ENCODE measurements at places on chromosomes 2 and 18.
A peak's percentile ranks its signal among the peaks of the same experiment; 100 is the strongest.

DNA sequence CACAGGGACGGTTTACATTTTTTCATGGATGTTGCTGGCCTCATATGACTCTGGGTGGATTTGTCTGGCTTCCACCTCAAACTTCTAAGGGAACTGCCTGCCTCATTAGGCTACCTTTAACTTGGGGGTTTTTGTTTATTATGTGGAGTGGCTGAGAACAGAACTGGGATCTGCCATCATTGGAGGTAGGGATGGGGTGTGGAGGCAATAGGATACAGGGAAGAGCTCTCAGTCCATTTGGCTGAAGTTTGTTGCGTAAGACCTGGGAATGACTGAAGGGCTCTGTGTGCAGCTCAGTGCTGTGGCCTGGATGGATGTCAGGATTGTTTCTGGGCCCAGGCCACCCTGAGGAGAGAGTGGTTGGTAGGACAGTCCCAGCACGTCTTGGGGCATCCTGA is 31.2 kb downstream of the ASB1 start:
- no peak for ATAC-seq

DNA sequence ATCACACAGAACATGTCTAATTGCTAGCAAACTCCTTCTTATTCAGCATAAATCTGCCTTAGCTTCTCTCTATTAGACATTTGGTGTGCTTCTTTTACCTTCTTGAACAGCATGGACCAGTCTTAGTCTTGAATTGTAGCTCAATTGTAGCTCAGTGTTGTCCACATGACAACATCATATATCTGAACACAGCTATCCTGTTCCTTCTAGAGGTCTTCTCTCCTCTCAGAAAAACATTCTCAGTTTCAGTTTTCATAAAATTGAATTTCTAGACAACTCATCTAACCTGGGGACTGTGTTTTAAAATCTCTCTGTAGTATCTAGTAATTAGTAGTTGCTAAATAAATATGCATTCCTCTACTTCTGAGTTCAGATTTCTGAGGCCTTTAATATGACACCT is 47.6 kb downstream of the CPO start:
- ATAC-seq, result peak; percentile 9

GRCh38 chr2:165328272-165328671 is 89.1 kb downstream of the SCN2A start:
- ATAC-seq, result no peak

DNA sequence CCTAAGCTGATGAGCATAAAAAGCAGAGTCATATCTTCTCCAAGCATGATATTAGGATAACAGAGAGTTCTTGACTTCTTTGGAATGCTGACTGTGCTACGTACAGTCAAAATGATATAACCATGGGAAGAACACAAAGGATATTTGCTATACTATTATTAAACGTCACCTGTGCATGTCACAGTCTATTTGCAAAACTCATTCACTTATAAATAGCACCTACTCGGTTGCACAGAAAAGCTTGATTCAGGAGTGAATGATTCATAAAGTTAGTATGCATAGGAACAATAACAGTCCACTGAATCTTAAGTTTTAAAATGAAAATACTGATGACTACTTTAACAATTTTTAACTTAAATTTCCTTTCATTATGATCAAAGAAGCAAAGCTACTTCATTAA is 83.3 kb downstream of the SP3 start:
- ATAC-seq, result no peak

GRCh38 chr18:48840491-48840877 is 110.3 kb downstream of the SMAD7 start:
- no peak for ATAC-seq

DNA sequence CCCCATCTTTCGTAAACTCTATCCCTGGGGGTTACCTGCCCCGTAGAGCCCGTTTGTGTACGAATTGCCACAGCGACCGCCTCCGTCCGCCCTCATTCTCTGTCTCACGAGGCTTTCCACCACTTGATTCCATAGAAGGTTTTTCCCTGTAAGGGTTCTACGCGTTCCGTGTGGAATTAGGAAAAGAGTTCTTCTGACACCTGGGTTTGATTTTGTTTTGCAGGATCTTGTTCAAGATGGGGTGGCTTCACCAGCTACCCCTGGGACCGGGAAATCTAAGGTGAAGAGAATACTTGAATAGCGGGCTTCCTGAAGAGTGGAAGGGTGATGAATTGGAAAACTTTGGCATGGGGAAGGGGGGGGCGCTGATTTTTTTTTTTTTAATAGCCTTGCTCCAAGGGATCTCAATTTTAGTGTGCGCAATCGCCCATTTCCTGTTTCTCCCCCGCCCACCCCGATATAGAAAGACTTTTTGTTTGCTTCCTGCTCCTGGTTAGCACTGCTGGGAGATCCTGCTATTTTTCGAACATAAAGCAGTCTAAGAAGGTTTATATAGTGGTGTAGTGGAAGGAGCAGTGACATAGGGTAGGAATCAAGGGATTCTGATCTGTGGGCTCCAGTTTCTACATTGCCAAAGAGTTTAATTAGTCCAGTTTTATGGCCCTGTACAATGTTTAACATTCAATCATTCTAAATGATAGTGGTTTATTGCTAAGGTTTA is 564 bp downstream of the GCC2 start:
- peak; percentile 28 for ATAC-seq

GRCh38 chr2:135586148-135586547 is 54.9 kb downstream of the R3HDM1 start:
- ATAC-seq, result no peak

GRCh38 chr2:11520092-11520693 is 13.7 kb upstream of the GREB1 start:
- ATAC-seq, result no peak

- no peak for ATAC-seq
These were observed 184.8 kb upstream of the VWC2L start for GRCh38 chr2:214226061-214226460.

DNA sequence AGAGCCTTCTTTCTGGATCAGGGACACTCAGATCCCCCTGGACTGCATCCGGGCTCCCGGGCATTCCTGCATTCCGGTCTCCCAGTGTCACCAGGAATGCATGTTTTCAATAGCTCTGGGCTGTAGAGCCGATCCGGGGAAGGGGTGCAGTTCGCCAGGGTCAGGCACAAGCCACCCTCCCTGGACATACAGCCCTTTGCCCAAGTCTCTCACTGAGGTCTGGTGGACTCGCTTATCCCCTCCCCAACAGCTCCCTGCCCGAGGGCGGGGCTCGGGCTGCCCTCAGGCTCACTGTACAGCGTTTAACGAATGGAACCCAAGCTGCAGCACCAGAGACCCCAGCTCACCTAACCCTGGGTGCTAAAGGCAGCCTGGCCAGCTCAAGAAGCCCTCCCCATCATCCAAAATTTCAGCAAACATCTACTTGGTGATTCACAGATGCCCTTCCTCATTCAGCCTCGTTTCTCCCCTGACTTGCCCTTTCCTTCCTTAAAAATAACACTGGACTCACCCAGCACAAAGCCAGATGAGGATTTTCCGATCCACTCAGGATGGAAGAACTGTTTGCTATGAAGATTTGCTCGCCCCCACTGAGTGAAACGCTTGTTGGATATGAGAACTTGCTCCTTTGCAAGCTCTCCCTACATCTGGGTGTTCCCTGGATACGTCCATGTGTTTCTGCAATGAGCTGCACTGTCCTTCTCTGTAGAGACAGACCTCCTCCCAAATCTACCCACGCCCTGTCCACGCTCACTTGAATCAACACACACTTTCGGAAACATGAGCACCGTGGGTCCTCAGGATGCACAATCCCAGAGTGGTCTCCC is 58.1 kb downstream of the PXDN start:
- no peak for ATAC-seq

DNA sequence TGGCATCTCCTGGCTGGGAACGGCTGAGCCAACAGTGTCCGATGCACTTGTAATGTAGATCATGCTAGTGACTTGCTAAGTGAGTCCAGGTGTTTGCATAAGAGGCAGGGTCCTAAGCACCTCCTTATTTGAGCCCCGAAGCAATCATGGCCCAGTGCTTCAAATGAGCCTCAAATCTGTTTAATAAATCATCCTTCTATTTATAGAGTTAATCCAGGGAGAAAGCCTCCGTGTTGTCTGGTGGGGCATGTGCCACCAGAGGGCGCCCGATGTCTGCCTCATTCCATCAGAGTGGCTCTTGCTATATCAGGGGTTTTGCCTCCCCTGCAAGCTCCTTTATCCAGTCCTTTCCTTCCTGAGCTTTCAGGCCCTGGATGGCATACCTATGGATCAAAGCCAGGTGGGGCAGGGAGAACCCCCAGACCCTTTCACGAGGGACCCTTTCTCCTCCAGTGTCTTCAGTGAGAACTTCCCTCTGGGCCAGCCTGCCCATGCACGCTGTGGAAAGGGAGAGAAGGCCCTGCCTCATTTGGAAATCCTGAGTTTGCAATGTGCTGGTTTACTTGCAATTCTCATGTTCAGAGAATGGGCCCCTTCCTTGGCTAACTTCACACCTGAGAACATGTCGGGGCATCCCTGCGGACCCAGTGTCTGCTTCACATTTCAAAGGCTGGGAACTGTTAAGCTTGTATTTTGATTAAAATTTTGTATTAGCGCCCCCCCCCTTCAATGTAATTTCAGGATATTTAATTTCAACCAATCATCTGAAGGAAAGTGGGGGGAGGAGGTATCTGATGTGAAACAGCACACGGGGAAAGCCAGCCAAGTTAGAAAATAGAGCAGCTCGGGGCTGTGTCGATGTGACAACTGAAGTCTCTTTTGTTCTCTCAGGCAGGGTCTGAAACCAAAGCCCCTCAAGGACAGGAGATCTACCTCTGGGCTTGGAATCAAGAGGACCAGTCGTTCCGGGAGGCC is 39.7 kb downstream of the RDH14 start:
- ATAC-seq, result peak; percentile 71

DNA sequence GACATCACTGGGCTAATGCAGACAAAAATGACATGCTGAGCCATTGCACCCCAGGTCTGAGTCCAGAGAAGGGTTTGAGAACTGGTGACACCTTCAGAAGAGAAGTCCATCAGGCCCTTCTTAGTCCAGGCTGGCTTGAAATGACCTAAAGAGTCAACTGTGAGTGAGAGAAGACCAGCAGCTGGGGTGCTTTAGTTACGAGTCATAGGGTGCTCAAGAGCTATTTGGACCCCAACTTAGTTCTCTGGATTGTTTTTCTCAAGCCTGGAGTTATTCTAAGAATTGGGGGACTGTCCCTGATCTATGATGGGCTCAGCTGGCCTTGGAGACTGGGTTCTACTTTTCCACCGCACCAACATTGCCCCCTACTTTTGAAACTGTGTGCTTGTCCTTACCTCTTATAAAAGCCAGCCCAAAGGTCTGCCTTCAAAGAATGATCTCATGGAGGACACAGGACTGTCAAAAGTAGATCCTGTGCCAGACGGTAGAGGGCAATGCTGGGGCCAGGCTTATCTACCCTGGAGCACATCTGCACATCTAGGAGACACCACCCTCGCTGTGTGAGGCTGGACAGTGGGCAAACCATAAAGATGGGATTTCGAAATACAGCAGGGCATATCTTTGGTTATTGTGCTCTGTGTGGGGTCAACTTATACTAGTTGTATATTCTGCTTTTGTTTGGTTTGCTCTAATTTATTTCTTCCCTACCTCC is 333.0 kb upstream of the SLC14A2 start:
- no peak for ATAC-seq

DNA sequence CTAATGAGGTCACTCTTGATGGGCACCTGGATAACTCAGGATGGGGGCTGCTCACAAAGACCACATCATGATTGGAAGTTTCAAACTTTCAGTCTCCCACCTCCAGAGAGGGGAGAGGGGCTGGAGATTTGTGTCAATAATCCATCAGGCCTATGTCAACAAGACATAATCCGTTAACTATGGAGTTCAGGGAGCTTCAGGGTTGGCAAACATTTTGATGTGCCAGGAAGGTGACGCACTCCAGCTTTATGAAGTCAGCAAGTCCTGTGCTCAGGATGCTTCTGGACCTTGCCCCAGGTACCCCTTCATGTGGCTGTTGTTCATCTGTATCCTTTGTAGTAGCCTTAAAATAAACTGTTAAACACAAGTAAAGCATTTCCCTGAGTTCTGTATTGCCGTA is 19.0 kb downstream of the SKA1 start:
- ATAC-seq, result no peak

- ATAC-seq, result no peak
These were observed 22.2 kb downstream of the SOWAHC start for GRCh38 chr2:109636317-109636716.

GRCh38 chr18:79326413-79327198 is 69.1 kb upstream of the NFATC1 start:
- no peak for ATAC-seq

DNA sequence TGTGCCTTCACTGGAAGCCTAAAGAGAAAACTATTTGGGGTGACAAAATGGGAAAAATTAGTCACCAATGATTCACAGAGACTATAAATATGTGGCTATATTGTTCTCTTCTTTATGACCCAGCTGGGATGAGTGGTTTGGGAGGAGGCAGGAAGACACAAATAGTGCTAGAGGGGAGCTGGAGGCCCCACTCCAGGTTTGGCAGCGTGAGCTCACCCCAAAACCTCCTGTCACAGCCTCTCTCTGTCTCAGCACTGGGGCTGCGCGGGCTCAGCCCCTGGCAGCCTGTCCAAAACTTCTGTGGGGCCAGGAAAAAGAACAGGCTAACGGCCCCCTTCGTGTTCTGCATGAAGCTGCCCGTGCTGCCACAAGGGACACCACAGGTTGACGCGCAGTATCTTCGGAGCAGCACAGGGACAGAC is 73.2 kb upstream of the LCLAT1 start:
- no peak for ATAC-seq

DNA sequence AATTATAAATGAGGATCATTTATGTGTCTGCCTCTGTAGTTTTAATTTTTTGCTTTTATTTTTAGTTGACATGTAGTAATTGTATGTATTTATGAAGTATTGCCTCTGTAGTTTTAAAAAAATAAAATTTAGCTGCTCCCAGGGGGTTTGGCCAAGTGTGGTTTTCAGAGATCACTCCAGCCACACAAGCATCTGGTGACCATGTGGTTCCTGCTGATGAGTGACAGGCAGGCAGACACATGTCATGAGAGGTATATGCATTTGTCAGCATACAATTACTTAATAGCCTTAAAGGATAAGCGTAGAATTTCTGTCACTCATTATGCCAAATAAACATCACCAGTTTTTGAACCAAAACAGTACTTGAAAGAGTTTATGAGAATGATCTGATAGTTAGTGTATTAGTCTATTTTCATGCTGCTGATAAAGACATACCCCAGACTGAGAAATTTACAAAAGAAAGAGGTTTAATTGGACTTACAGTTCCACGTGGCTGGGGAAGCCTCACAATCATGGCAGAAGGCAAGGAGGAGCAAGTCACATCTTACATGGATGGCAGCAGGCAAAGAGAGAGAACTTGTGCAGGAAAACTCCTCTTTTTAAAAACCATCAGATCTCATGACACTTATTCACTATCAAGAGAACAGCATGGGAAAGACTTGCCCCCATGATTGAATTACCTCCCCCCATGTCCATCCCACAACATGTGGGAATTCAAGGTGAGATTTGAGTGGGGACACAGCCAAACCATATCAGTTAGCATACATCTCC is 29.6 kb downstream of the MREG start:
- no peak for ATAC-seq

GRCh38 chr2:12970861-12971260 is 254.1 kb downstream of the TRIB2 start:
- ATAC-seq, result no peak
